ENCODE measurements at places on chromosomes 12 and 14. TPM values are rescaled to one million over a fixed set of nuclear protein-coding genes. Genes with fewer than 3 reads are reported as not detected.

Gene AMN
- total RNA-seq: not detected

DNA sequence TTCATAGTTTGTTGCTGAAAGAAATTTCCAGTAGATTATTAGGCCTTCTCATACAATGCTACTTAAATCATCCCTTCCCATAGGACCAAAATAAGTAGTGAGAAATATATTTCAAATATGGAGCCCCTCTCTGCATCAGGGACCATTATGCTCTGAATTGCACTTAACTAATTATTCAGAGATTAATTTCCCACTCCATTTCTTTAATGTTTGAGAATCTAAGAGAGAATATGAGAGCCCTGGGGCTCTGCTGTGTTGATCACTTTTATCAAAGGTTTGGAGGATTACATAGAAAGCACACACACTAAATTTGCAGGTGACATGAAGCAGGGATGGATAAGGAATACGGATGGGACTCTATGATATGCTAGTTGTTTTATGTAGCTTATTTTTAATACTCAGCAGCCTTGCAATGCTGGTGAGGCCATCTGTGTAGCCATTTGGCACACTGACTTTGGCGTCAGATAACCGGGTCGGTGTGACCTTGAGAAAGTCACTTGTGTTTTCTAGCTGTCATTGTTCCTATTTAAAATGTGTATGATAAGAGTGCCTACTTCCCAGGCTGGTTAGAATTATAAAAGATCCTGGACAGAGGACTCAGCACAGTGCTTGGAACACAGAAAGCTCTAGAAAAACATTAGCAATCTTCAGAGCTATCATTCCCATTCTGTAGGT is 49.9 kb upstream of the FBXO21 start:
- no peak for DNase-seq
- H3K36me3 ChIP-seq: peaks cover 30% of the 10 kb centered on the region
- H3K4me3 ChIP-seq: no peak overlapping the region

DNA sequence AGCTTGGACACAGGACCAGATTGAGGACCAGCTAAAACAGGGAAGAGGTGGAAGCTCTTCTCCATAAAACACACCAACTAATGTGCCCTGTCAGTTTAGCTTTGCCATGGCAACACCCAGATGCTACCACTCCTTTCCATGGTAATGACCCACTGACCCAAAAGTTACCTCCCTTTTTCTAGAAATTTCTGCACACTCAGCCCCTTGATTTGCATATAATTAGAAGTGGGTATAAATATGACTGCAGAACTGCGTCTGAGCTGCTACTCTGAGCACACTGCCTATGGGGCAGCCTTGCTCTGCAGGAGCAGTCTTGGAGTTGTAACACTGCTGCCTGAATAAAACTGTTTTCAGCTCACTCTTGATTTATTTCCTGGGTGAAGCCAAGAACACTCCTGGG is 3.2 kb upstream of the TDG start:
- H3K4me1 ChIP-seq: peaks cover 23% of the 10 kb centered on the region
- no peaks in the 10 kb centered on the region for H3K27me3 ChIP-seq
- DNase-seq: no peak

DNA sequence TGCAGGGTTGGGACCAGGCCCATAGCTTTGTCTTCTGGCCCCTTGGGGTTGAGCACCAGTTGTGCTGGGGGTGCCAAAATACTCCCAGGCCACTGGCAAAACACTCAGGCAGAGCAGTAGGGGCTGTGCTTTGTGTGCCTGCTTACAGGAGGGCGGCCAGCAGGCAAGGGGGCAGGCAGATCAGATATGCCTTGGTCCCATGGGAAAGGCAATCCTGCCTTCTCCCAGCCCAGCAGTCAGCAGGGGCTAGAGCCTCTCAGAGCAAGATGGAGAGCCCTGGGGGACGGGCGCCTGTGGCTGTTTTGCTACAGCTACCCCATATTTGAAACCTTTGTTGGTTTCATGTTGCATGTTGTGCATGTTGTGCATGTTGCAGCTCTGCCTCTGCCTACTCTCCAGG is 36.2 kb upstream of the TMX1 start:
- H3K4me1 ChIP-seq: no peaks in the 10 kb centered on the region
- no peak for DNase-seq
- H3K27ac ChIP-seq: no peak overlapping the region
- H3K27me3 ChIP-seq: peaks cover 4% of the 10 kb centered on the region
- H3K36me3 ChIP-seq: no peaks in the 10 kb centered on the region

Gene IL23A
- not detected for total RNA-seq

GRCh38 chr12:131049549-131050339 is 96.0 kb downstream of the ADGRD1 start:
- H3K36me3 ChIP-seq: no peaks in the 10 kb centered on the region
- H3K4me1 ChIP-seq: peaks cover 4% of the 10 kb centered on the region
- no peaks in the 10 kb centered on the region for H3K27me3 ChIP-seq

- no peaks in the 10 kb centered on the region for H3K4me1 ChIP-seq
- DNase-seq: no peak
- no peak overlapping the region for H3K27ac ChIP-seq
- H3K36me3 ChIP-seq: peaks cover 48% of the 10 kb centered on the region
- no peaks in the 10 kb centered on the region for H3K27me3 ChIP-seq
Observed at GRCh38 chr14:57221931-57222330, 46.8 kb downstream of the EXOC5 start.

Gene SLC10A1
- total RNA-seq: not detected

DNA sequence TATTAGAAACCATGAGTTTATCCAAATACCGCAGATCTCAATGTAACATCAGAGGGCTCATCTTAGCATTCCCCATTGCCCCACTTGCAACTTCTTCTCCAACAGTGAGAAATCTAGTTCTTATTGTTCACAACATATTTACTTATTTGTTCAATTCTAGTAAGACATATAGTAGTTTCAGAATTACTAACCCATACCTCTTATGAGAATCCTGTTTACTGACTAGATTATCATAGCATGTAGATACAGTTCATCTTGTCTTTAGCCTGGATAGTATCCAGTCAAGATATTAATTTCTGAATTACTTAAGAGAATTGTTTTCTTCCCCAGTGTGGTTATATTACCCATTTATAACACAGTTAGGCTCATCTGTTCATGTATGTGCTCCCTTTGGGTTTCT is 80.6 kb downstream of the NIN start:
- H3K27ac ChIP-seq: no peak overlapping the region
- H3K36me3 ChIP-seq: peaks cover 3% of the 10 kb centered on the region
- H3K4me1 ChIP-seq: no peaks in the 10 kb centered on the region
- H3K4me3 ChIP-seq: no peak overlapping the region

Gene BIN2
- total RNA-seq: 0.81 TPM

Gene LTBP2
- total RNA-seq: 11.8 TPM

- H3K36me3 ChIP-seq: no peaks in the 10 kb centered on the region
- no peaks in the 10 kb centered on the region for H3K27me3 ChIP-seq
- H3K4me1 ChIP-seq: no peaks in the 10 kb centered on the region
Observed at GRCh38 chr14:74531467-74531866, 37.9 kb downstream of the ISCA2 start.

Gene CMTM5
- total RNA-seq: not detected

- peak overlapping the region; percentile 42 for H3K4me3 ChIP-seq
- H3K27me3 ChIP-seq: no peaks in the 10 kb centered on the region
- H3K36me3 ChIP-seq: no peaks in the 10 kb centered on the region
- H3K4me1 ChIP-seq: peaks cover 7% of the 10 kb centered on the region
Observed at GRCh38 chr14:104967386-104968152, 10.6 kb downstream of the AHNAK2 start.

- H3K4me1 ChIP-seq: no peaks in the 10 kb centered on the region
- H3K4me3 ChIP-seq: no peak overlapping the region
- no peaks in the 10 kb centered on the region for H3K27me3 ChIP-seq
- no peak for DNase-seq
- H3K27ac ChIP-seq: no peak overlapping the region
Observed at GRCh38 chr12:47554046-47554653, 151.7 kb downstream of the RPAP3 start.

Gene STRAP
- 154 TPM for total RNA-seq

DNA sequence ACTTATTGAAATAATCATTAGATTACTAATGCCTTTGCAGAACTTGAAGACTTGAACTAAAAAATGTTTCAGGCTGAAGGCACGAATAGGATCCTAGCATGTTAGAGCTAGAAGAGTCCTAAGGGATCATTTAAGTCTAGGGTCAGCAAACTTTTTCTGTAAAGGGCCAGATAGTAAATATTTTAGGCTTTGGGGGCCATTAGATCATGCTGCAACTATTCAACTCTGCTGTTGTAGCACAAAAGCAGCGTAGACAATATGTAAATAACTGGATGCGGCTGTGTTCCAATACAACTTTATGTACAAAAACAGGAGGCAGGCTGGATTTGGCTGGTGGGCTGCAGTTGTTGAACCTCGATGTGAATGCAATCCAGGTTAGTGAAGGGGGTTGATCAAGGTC is 221.7 kb downstream of the ATP23 start:
- H3K36me3 ChIP-seq: no peaks in the 10 kb centered on the region
- peaks cover 7% of the 10 kb centered on the region for H3K4me1 ChIP-seq
- H3K27me3 ChIP-seq: no peaks in the 10 kb centered on the region
- no peak overlapping the region for H3K4me3 ChIP-seq
- H3K27ac ChIP-seq: no peak overlapping the region
- DNase-seq: no peak

Gene IFT43
- total RNA-seq: 18.7 TPM

DNA sequence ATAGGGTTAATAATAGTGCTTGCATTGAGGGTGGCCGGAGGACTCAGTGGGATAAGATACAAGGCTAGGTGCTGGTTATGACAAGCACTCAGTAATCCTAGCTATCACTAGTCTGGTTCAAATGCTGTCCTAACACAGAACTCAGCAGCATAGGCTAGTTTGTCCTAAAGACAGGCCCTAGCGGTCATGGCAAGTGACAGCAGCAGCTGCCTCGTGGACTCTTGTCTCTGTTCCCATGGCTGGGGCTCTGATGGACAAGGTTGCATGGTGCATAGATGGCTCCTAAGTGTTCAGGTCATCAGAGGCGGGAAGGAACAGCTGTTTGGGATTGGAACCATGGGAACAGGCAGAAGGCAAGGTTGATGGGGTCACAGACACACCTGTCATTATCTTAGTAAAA is 42.4 kb upstream of the IGF1 start:
- no peak for DNase-seq
- no peak overlapping the region for H3K27ac ChIP-seq
- no peaks in the 10 kb centered on the region for H3K36me3 ChIP-seq
- H3K4me1 ChIP-seq: no peaks in the 10 kb centered on the region

DNA sequence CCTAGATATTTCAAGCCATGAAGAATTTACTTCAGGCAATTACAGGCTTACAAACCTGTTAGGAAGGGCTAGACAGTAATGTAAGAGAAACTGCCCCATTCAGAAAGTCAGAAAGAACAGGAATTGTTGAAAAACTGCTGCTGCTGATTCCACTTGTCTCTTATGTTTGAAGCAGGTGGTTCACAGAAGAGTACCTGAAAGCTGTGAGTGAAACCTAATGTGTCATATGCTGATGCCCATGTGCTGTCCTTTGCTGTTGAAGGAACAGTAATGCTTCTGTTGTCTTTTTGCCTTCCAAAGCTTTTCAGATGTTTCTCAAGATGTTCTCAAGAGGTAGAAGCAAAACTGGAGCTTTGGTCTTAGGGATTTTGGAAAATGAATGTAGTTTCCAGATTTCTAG is 39.0 kb downstream of the MNAT1 start:
- H3K4me1 ChIP-seq: peaks cover 37% of the 10 kb centered on the region
- no peak for DNase-seq
- H3K27ac ChIP-seq: no peak overlapping the region
- no peaks in the 10 kb centered on the region for H3K36me3 ChIP-seq
- H3K4me3 ChIP-seq: no peak overlapping the region

Gene GPX2
- total RNA-seq: not detected

DNA sequence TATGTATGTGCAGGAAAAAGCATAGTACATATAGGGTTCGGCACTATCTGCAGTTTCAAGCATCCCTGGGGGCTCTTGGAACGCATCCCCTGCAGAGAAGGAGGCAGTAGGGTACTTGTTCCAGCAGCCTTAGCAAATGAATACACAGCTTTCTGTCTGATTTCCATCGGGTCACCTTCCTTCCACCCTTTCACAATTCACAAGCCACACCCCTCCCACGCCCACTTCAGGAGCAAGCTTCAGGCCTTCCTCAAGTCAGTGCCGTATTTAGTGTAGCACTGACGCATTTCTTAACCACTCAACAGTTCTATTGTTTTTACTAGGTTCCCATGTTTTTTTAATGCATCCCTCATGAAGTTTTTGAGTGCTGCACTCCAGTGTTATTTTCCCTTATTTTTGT is 64.2 kb downstream of the CLMN start:
- H3K4me1 ChIP-seq: no peaks in the 10 kb centered on the region
- no peaks in the 10 kb centered on the region for H3K27me3 ChIP-seq
- H3K27ac ChIP-seq: no peak overlapping the region
- H3K4me3 ChIP-seq: no peak overlapping the region

DNA sequence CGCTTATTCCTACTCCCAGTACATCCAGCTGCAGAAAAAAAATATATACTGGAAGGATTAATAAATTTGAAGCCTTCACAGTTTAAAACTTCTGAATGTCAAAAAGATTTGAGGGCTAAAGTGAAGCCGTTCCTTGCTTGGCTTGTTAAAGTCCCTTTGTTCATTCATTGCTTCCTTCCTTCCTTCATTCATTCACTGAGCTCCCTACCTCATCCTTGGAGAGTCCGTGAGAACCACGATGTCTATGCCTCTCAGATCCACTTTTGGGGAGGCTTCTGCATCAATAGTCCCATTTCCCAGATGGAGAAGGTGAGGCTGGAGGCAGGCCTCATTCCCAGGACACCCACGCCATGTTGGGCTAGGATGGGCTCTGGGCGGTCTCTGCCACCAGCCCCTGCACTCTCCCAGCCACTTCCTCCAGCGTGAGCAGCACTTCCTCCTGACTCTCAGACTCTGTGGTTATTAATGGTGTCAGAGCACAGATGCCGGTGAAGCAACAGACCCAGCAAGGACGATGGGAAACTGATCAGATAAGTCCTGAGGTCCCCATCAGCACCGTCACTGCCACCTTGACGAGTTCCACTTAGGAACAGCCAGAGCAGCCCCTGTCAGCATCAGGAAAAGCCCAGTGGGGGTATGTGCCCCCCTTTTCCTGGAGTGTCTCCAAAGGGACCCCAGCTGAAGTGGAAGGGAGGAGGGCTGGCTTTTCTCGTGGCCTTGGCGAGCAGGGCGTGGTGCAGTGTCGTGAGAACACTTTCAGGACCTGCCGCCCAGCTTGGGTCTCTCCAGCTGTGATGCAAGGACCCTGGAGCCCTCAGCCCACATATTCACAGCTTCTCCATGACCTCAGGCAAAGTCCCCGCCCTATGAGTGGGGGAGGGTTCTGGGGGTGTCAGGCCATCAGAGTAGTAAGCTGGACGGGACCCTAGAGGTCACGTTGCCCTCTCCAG is 21.2 kb downstream of the ASB2 start:
- peaks cover 88% of the 10 kb centered on the region for H3K4me1 ChIP-seq
- DNase-seq: peak; percentile 54
- no peaks in the 10 kb centered on the region for H3K27me3 ChIP-seq
- no peak overlapping the region for H3K4me3 ChIP-seq
- H3K36me3 ChIP-seq: no peaks in the 10 kb centered on the region
- peak overlapping the region; percentile 98 for H3K27ac ChIP-seq

DNA sequence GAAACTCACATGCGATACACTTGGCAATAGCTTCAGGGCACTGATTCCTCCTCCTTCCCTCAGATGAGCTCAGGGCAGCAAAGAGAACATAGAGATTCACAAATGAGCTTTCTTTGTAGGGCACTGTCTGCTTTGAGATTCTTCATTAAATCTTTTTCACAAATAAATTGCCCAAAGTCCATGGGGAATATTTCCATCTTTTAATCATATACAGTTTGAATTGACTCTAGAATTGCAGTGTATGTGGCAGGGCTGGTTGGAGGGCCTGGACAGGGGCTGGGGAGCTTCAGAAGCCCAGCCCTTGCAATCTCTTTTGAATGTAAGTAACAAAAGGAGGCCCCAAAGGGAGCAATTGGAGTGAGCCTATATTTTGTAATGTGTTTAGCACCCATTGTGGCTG is 197.5 kb downstream of the NOVA1 start:
- no peak overlapping the region for H3K27ac ChIP-seq
- no peaks in the 10 kb centered on the region for H3K27me3 ChIP-seq
- no peak overlapping the region for H3K4me3 ChIP-seq
- DNase-seq: no peak
- H3K4me1 ChIP-seq: no peaks in the 10 kb centered on the region
